ENCODE measurements at places on chromosomes 4 and X. TPM values are rescaled to one million over a fixed set of nuclear protein-coding genes. Genes with fewer than 3 reads are reported as not detected.

IL2 gene
- total RNA-seq, result not detected

ODAPH gene
- not detected for total RNA-seq

LRAT gene
- 1.1 TPM for total RNA-seq

FSTL5 gene
- 2.4 TPM for total RNA-seq

NSUN7 gene
- total RNA-seq, result 14.1 TPM

SCRG1 gene
- 1.3 TPM for total RNA-seq

MAGEA2B gene
- not detected for total RNA-seq

PDCL2 gene
- total RNA-seq, result not detected

RAB9B gene
- 8.5 TPM for total RNA-seq

CSAG1 gene
- total RNA-seq, result not detected

CT55 gene
- total RNA-seq, result not detected

CXCR3 gene
- total RNA-seq, result 0.28 TPM

SCML2 gene
- total RNA-seq, result 7.6 TPM

ZAR1 gene
- not detected for total RNA-seq

BANK1 gene
- total RNA-seq, result 3.1 TPM

LONRF3 gene
- total RNA-seq, result 5.9 TPM

RTL3 gene
- total RNA-seq, result 1.0 TPM

GABRB1 gene
- total RNA-seq, result 1.2 TPM

RAB40A gene
- total RNA-seq, result 8.7 TPM
